ENCODE measurements at places on chromosomes 16 and 17.

DNA sequence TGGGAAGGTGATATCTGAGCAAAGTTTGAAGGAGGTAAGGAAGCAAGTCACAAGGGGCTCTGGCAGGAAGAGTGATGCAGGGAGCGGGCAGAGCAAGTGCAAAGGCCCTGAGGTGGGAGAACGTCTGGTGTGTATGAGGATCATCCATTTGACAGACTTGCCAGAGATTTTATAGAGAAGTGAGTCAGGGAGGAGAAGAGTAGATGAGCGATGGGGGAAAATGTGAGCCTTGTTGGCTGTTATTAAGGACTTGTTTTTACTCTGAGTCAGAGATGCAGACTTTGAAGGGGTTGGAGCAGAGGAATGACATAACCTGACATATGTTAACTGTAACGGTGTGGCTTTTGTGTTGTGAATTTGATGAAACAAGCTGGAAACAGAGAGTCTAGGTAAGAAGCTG lies 3.5 kb upstream of the CLEC10A start:
- no peak for DNase-seq

- DNase-seq: no peak
Measured at GRCh38 chr16:65961476-65962143, 404.9 kb upstream of the CDH5 start.

GRCh38 chr17:65558683-65559460 lies 2.6 kb downstream of the AXIN2 start:
- no peak for DNase-seq

GRCh38 chr17:49210158-49211029 lies at the start of the genes ABI3 and GNGT2:
TSS of gene ABI3 (plus strand) at chr17:49210707. CDS start at chr17:49210725, 18 bp downstream.
TSS of gene GNGT2 (minus strand) at chr17:49210574. CDS start at chr17:49207422, 3,152 bp downstream.
- no peak for DNase-seq

GRCh38 chr17:44761932-44762810 lies 3.4 kb downstream of the ADAM11 start:
- DNase-seq: no peak

- DNase-seq: no peak
Measured at GRCh38 chr16:61945511-61945910, 90.7 kb downstream of the CDH8 start.

DNA sequence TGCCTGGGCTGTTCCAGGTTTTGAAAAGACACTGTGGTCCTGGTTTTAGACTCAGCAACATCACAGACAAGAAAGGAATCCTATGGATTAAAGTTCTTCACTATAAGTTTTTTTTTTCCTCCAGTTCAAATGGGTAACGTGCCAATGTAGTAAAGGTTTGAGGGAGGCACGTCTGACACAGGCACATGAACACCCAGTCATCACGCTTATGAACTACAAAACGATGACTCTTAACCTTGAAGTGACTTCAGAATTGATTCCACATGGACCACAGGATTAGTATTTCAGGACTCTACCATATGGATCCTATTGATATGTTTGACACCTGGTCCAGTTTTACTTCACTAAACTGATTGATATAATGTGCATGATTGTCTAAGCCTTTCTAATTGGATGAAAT lies 2.3 kb downstream of the PRMT7 start:
- no peak for DNase-seq

GRCh38 chr17:15233022-15233805 lies 31.9 kb downstream of the PMP22 start:
- no peak for DNase-seq

DNA sequence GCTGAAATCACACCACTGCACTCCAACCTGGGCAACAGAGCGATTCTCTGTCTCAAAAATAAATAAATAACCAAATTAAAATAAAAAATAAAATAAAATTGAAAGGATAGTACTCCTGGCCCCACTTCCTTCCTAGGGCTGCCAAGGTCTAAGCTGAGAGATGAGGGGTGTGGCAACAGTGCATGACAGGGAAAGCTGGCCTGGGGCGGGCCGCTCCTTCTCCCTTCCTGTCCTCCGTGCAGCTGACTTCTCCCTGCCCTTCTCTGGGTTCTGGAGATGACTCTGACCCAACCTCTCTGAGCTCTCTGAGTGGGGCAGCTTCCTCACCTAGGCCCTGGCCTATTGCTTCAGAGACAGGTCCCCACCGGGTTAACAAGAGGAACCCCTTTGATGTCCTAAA lies 8.7 kb upstream of the SLC25A39 start:
- DNase-seq: no peak

- no peak for DNase-seq
Measured at GRCh38 chr16:29686740-29687332, 7.9 kb downstream of the QPRT start.
